Stimulated activated CD4-positive, alpha-beta T cell treated with anti-CD3 and anti-CD28 coated beads, Interleukin-1b, Interleukin-23, amount 100 ng/mL, for 4 hours (primary cell): ENCODE measurements at places on chromosomes 7 and 10.

DNA sequence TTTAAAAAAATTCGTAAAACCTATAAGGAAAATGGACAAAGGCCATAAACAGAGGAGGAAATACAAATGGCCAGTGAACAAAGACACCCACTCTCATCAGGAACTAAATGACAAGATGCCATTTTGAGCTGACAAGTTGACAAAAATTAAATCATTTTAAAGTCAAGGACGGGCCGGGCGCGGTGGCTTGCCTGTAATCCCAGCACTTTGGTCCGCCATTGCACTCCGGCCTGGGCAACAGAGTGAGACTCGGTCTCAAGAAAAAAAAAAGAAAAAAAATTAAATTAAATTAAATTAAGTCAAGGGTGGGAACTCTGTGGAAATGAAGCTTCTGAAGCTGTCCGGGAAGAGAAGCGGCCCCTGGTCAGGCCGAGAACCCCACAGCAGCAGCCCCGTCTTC, 1.2 kb upstream of the NOM1 start:
- no peak for DNase-seq

DNA sequence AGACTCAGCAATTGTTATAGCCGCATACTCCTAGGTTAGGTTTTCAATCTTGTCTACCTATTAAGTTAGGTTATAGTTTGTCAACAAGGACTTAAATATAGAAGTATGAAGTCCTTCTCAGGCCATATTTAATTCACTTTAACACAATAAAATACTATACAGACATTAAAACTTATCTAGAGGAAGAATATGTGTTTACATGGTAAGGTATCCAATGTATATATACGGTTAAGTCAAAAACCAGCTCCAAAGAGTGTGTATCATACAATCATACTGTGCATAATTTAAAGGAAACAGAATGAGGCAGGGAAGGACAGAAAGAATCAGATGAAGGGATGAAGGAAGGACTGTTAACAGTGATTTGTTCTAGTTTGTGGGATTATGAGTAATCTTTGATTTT, 79.5 kb upstream of the LANCL2 start:
- DNase-seq: no peak

- DNase-seq: no peak
Measured at GRCh38 chr10:97180363-97180755, 5.4 kb downstream of the SLIT1 start.

DNA sequence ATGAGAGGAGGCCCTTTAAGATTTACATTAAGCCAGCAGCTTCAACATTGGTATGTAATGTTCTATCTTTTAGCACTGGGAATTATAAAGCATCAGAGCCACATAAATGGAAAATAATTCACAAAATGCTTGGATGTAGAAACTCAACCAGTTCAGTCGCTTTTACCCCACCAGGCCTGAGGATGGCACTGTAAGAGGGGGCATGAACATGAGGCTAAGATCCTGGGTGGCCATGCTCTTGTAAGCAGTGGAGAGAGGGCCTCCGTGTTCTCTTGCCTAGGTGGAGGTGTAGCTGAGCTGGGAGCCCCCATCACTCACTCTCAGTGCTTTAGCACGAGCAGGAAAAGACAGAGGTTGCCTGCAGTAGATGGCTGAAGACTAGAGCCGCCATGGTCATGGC, 238.8 kb downstream of the FANK1 start:
- no peak for DNase-seq

- no peak for DNase-seq
Measured at GRCh38 chr10:78772986-78773530, 295.7 kb upstream of the ZMIZ1 start.

DNA sequence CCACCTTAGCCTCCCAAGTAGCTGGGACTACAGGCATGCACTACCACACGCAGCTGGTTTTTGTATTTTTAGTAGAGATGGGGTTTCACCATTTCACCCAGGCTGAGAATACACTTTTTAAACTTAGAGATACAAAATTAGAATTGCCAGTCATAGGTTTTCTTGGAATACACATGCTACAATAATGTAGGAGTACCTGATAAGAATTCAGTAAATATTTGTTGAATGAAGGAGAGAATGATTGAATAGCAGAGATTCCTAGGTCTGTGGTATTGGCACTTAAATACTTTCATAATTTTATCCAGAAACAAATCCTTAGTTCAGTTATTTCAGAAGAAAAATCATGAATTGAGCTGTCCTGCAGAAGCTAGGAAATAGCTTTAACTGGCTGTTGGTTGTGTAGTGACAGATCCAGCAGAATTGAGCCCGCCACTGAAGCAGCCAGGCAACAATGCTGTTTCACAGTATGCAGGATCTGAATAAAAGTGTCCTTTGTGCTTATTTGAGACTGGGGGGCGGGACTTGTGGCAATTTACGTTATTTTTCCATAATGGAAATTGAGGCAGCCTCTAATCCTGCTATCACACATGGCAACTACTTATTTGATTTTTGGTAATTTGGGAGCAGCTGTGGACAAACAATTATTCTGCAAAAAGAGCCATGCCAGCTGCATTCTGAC, 31.5 kb downstream of the NRF1 start:
- DNase-seq: no peak

GRCh38 chr7:54483523-54483922, 58.7 kb upstream of the VSTM2A start:
- no peak for DNase-seq

DNA sequence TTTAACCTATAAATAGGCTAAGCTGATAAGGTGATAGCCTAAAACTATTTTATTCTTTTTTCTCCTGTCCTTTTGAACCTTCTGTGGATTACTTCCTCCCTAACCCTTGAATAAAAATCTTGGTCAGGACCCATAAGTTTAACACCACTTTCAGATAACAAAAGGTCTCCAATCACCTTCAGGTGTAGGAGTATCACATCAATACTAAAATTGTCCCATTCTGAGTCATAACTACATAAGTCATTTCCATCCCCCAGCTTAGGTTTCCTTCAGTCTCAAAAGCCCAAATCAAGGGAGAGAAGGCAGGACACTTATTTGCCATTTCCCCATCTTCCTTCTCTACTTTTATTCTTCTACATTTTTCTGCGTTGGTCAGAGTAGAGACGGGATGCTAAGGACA, 56.9 kb upstream of the WNT16 start:
- DNase-seq: no peak

GRCh38 chr10:97868134-97868685, 18.6 kb downstream of the GOLGA7B start:
- DNase-seq: no peak

GRCh38 chr7:17546592-17546991, 248.1 kb downstream of the AHR start:
- no peak for DNase-seq

GRCh38 chr7:81140775-81141174, 221.9 kb upstream of the SEMA3C start:
- no peak for DNase-seq

DNA sequence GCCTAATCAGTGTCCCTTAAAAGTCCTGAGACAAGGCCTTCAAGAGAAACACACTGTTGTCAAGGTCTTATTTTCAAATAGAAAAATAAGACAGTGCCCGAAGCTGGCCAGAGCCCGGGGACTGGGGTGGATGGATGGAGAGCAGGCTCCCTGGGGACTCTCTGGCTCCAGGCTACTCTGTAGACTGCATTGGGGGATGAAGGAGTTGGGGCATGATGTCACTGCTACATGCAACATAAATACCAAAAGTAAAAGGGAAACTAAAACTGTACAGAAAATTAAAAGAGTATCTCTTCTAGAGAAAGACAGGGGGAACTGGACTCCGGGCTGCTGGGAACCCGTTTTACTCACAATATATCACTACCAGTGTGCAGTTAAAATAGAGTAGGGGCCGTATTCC, 629.8 kb downstream of the KCNMA1 start:
- DNase-seq: no peak

DNA sequence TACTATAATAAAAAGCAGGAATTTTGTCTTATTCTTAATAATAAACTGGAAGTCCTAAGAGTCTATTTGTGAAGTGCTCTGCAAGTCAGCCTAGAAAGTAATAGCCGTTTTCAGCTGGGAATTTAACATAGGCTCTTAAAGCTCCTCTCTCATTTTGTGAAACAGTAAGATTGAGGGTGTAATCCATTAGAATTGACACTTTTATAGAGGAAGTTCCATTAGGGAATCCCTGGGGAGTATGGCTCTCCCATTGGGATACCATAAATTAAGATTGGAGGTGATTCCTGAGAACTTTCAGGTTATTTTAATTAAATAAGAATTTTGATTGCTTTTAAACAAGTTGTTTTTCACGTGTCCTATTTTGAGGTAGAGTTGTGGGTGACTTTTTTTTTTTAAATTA, 68.0 kb downstream of the EXOC4 start:
- no peak for DNase-seq
